Fibroblast of skin of right biceps (primary cell): ENCODE measurements at places on chromosomes 7 and 10.

DNA sequence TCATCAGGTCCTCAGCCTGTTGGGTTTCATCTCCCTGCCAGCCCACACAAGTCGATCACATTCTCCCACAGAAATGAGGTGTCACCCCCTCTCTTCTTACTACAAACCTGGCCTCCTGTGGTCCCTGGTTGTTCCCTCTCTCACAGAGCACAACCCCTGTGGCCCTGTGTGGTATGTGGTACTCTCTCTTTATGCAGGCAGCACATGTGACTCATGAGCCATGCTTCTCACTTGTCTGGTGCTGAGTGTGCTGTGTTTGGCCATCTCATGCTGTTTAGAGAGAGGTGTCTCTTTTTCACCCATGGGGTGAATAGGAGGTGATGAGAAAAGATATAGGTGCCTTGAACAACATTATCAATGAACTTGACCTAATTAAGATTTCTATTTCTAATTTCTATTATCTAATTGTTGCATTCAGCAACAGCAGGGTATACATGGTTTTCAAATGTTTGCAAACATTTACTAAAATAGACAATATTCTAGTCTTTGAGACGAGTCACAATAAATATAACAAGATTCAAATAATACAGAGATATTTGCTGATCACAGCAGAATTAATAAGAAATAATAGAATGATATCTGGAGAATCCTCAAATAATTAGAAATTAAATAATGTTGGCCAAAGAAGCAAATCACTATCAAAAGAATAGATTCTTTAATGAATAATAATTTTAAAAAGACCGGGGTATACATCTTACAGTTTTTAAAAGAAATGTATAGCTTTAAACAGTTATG, 633.8 kb upstream of the IGFBP3 start:
- DNase-seq = peak; percentile 80

GRCh38 chr7:24039991-24040624, 243.9 kb upstream of the NPY start:
- no peak for DNase-seq

DNA sequence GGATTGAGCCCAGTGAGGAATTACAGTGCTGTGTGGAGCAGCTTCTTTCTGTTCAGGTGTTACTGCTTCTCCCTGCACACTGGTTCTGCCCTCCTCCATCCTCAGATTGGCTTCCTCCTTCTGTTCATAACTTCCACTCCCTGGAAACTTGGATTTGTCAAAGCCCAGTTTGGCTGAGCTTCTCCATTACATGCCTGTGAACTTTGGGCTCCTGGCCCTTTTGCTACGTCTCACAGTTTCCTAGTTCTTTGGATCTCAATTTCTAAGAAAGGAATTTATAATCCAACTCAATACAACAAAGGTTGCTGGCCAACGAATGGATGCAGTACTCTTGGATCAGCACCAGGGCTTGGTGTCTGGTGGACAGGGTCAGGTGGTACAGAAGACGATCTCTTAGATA, 318.1 kb downstream of the RPS24 start:
- no peak for DNase-seq

- no peak for DNase-seq
These were observed 242.0 kb upstream of the NPY start for GRCh38 chr7:24042028-24042427.

- DNase-seq = peak; percentile 76
These were observed at the start of gene SUN1 for GRCh38 chr7:832167-832967. Gene SUN1 (plus strand): TSS chr7:832476. CDS start chr7:832525, 49 bp downstream.

DNA sequence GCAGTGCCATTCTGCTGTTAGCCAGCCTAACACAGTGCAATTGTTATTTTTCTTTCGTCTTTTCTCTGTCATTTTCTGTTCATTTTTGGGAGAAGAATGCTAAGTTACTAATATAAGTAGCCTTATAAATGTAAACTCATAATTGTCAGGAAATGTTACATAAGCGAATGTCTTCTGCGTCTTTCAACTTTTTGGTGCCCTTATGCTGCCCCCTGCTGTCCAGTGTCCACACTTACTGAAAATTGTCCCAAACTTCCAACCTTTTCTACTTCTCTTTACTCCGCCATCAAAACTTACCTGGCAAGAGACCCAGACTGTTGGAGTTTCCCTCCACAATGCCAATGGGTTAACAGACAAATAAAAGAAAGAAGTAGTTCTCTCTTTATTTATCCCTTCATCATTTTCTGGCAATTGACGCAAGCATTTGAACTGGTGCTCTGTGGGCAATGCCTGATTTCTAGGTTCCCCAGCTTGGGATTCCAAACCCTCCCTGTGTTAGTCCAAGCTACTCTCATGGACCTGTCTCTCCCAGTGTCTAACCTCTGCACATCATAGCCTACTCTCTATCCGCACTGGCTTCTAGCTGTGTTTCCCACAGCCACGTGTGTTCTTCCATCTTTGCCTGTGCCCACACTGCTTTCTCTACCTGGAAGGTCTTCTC, 21.0 kb upstream of the EPC1 start:
- peak; percentile 62 for DNase-seq

- peak; percentile 51 for DNase-seq
These were observed 23.5 kb upstream of the ORC5 start for GRCh38 chr7:104231054-104232046.

GRCh38 chr10:8794860-8795259, 740.4 kb downstream of the GATA3 start:
- DNase-seq = no peak
